ENCODE measurements at places on chromosomes 2 and 18.

GRCh38 chr18:74294526-74294925 is 2.8 kb upstream of the CYB5A start:
- no peak for DNase-seq

DNA sequence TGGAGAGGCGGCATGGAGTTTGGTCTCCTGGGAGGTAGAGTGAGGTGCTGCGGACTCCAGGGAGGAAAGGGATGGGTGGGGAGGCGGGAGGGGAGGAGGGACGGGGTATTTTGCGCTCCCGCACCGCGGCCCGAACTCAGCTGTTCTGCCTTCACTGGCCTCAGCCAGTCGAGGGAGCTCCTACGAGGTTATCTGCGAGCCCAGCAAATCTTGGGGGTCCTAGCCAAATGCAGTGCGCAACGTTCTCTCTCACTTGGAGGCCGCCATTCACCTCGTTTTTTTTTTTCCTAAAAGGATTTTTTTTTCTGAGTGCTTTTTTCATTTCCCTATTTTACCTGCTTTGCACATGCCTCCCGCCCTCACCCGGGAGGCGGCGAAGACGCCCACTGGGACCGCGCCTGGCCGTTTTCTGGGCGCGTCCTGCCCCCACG is 877 bp upstream of the BCL2L11 start:
- DNase-seq, result no peak

- no peak for DNase-seq
Observed at GRCh38 chr2:99891428-99891780, 251.0 kb downstream of the AFF3 start.

- no peak for DNase-seq
Observed at GRCh38 chr2:1459727-1460126, 46.5 kb downstream of the TPO start.

GRCh38 chr2:30979822-30980245 is 158.4 kb downstream of the GALNT14 start:
- no peak for DNase-seq

GRCh38 chr18:61703508-61703907 is 189.3 kb downstream of the RNF152 start:
- no peak for DNase-seq

- DNase-seq, result no peak
Observed at GRCh38 chr2:45572979-45573378, 38.1 kb downstream of the SRBD1 start.

- no peak for DNase-seq
Observed at GRCh38 chr18:71807586-71807985, 736.6 kb downstream of the CBLN2 start.

GRCh38 chr2:218230882-218231281 is 13.9 kb downstream of the ARPC2 start:
- DNase-seq, result peak; percentile 64

- no peak for DNase-seq
Observed at GRCh38 chr18:6315517-6316331, 99.0 kb downstream of the L3MBTL4 start.

- no peak for DNase-seq
Observed at GRCh38 chr18:24669015-24669414, 208.6 kb downstream of the HRH4 start.

GRCh38 chr18:51630706-51631105 is 433.2 kb upstream of the MEX3C start:
- DNase-seq, result no peak

- no peak for DNase-seq
Observed at GRCh38 chr18:7666195-7666776, 99.2 kb downstream of the PTPRM start.

GRCh38 chr18:12318857-12319256 is 10.8 kb downstream of the TUBB6 start:
- no peak for DNase-seq

DNA sequence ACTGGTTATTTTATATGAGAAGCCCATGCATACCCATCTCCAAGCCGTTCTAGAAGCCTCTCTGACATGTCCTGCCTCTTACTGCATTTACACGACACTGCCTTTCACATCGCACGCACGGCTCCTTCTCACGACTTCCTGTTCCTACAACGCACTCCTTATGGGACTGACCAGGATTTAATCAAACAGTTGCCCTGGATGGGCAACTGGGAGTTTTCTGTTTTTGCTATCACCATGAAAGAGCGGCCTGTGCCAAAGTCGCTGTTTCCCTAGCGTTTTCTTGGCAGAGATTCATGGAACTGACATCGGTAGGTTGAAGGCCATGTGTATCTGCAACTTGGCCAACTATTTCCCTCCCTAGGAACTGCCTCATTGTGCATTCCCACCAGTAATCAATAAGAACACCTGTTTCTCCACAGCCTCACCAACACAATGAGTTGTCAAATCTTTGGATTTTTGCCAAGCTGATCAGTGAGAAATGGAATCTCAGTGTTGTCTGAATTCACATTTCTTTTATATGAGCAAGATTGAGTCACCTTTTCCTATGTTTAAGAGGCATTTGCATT is 97.2 kb upstream of the OTOS start:
- no peak for DNase-seq

DNA sequence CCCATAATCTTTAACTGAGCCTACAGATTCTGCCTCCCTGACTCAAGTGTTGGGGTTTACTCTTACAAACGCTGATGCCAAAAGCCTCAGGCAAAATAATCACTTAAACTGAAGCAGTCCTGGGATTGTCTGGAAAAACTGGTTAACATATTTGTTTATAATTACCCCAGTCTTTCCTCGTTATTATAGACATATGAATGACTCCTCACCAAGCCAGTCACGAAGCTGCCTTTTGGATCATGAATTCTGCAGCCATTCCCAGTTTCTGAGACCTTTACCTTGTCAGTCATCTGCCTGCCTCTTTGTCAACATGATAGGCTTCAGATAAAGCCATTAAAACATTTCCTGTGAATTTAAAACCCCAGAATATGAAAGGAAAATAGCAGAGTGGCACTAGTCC is 46.4 kb downstream of the MREG start:
- DNase-seq, result no peak

- DNase-seq, result no peak
Observed at GRCh38 chr2:4762951-4763376, 929.2 kb upstream of the SOX11 start.

- no peak for DNase-seq
Observed at GRCh38 chr18:53457068-53457467, 767.4 kb downstream of the MBD2 start.

GRCh38 chr2:176101842-176102241 is 2.2 kb downstream of the HOXD12 start:
- no peak for DNase-seq

- no peak for DNase-seq
Observed at GRCh38 chr2:170498619-170499018, 216.5 kb upstream of the SP5 start.

DNA sequence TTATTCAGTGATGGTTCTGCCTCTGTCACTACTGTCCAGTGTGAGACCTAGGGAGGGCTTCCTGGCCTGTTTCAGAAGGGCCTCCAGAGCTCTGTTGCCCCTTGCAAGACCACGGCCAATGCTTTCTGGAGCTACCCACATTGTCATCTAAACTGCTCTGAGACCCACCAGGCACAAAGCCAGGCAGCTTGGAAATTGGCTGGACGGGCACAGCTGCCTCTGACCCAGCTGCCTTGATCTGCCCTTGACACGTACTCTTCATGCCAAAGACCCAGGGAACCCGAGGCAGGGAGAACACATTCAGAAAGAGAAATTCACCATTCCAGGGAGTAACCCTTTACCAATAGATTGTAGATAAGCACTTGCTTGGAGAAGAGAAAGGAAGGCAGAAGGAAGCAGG is 183.7 kb upstream of the SIX2 start:
- no peak for DNase-seq

GRCh38 chr2:26678035-26678434 is 14.5 kb upstream of the KCNK3 start:
- no peak for DNase-seq
